ENCODE measurements at places on chromosomes 4 and X. TPM values are rescaled to one million over a fixed set of nuclear protein-coding genes. Genes with fewer than 3 reads are reported as not detected.

- no peak for DNase-seq
These were observed 157.2 kb downstream of the CFAP299 start for GRCh38 chr4:80492761-80493160.

DNA sequence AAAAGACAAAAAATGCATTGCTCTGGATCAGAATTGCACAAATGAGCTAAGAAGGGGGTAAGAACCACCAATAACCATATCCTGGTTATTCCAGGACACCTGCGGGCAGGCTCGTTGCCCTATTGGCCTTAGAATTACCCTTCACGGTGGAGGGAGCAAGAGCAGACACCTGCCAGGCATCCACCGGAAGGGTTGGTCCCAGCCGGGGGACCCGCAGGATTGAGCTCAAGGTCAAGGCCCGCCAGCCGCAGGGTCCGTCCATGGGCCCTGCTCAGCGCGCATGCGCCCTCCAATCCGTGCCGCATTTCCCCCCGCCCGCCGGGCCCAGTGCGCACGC lies 575 bp downstream of the SLC25A6 start:
- no peak for DNase-seq

DNA sequence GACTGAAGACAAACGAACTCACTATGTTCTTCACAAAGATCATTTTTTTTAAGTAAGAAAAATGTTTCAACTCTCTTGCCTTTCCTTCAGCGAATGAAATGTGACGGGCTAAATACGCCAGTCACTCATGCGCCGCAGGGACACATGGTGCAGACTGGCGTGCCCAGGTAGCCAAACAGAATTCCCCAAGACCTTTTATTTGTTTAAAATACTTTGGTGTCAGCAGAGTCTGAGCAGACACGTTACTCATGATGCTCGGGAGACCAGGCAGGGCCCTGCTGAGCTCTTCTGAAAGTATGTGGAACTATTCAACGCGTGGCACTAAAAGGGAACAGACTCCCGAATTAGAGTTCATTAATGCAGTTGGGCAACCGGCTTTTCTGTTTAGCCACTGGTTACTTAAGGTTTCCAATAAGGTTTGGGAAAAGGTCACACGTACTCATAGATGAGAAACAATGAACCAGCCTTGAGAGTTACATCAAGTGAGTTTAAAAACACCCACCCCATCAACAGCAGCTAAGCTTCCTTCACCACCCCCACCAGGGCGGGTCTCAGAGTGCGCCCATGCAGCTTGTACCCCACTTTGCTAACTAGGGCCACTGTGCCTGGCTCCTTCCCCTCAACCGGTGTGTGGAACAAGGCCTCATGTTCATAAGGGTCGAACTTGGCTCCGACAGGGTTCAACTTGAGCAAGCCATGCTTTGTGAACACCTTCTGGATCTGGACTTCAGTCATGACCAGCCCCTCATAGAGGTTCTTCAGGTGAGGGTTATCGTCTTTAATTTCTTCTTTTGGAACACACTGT lies 7.3 kb downstream of the GRPEL1 start:
- DNase-seq: no peak

DNA sequence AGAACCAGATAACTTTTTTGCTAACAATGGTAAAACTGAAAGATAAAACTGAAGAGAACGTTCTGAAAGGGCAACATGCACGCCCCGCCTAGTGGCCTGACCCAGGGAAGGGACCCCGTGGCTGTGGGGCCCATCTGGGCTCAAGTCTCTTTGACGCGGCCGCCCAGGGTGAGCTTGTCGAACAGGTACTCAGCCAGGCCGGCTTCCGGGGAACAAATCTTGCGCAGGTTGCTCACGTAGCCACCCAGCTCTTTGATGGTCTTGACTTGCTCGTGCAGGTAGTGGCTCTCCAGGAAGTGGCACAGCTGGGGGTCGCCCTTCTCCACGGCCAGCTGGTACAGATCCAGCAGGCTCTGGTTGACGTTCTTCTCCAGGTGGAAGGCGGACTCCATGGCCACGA lies 579 bp downstream of the FTHL17 start:
- no peak for DNase-seq

- no peak for DNase-seq
These were observed 10.3 kb downstream of the EGFL6 start for GRCh38 chrX:13579661-13580060.

- DNase-seq: no peak
These were observed 51.9 kb upstream of the DHRSX start for GRCh38 chrX:2552621-2553201.

DNA sequence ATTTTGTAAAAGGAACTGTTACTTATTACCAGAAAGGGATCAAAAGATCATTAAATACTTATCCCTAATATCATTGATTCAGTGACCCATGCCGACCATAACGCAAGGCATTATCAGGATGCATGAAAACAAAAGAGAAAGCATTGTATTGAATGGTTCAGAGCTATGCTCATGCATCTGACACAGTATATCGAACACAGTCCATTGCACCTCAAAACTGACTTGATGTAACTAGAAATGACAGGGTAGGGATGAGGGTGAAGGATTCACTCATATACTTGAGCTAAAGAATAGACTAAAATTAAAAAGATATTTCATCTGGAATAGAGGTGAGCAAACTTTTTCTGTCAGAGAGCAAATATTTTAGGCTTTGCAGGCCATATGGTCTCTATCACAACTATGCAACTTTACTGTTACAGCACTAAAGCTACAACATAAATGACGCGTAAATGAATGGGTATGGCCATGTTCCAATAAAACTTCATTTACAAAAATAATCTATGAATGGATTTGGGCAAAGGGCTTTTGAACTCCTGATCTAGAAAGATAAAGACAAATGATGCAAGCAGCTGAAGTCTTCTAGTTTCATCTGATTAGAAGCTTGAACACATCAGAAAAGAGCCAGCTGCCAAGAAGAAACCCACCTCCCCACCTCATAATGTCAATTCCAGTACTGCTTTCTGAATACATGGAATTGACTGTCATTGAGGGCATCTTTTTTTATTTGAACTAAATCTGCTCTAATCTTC lies 12.9 kb upstream of the SPP1 start:
- no peak for DNase-seq

GRCh38 chr4:80811406-80811805 lies 219.1 kb upstream of the BMP3 start:
- no peak for DNase-seq

GRCh38 chrX:37599729-37600128 lies 28.3 kb downstream of the LANCL3 start:
- peak; percentile 12 for DNase-seq

GRCh38 chr4:67680581-67681222 lies 20.3 kb downstream of the UBA6 start:
- no peak for DNase-seq

- no peak for DNase-seq
These were observed at the start of gene SPOCK3 for GRCh38 chr4:167234316-167234881. TSS of gene SPOCK3 (minus strand) at chr4:167234494.

DNA sequence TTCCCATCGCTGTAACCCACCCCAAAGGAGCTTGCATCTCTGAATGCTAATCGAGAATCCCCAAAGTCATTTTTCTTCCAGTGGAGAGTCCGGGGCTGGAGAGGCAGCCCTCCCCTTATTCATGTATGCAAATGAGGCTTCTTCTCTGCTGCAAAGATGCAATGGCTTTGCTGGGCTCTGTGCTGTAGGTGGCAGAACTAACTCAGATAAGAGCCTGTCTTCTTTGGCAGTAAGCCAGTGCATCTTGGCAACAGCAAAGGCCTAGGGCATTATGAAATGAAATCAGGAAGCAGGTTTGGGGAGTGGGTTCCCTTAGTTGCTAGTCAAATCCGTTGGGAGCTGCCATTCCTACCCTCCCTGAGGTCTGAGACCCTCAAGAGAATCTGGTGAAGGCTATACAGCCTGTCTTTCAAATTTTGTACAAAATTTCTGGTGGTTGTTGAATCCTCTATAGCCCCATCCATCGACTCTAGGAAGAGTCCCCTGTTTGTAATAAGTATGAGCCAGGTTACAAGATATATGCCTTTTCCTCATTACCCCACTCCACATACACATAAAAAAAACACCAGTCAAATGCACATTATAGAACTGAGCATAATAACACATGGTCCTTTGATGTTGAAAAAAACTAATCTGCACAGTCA lies 290.6 kb upstream of the TAPT1 start:
- DNase-seq: no peak

- DNase-seq: no peak
These were observed 29.3 kb downstream of the CLCN3 start for GRCh38 chr4:169649545-169650226.

DNA sequence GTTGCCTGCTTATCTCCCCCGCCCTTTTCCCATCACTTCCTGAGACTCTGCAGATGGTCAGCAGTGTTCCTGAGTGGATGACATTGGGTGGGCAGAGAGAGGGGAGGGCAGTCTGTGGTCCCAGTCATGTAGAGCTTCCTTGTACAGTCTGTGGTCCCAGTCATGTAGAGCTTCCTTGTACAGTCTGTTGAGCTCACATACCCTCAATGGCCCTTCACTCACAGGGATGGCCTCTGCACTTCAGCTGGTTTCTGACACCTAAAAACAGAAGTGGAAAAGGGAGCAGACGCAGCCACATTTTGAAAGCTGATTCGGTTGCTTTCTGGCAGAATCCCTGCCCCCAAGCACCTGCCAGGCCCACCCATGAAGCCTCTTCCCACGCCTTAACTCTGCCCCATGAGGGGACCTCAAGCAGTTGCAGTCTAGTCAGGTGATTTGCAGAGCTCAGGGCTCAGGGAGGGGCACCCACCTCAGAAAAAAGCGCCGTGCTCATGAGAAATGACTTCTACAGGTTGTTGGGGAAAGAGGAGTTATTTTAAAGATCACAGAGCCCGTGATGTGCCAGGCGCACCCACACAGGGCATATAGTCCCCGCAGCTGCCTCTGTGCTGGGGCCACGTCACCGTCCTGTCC lies 3.6 kb upstream of the TMEM271 start:
- DNase-seq: no peak

DNA sequence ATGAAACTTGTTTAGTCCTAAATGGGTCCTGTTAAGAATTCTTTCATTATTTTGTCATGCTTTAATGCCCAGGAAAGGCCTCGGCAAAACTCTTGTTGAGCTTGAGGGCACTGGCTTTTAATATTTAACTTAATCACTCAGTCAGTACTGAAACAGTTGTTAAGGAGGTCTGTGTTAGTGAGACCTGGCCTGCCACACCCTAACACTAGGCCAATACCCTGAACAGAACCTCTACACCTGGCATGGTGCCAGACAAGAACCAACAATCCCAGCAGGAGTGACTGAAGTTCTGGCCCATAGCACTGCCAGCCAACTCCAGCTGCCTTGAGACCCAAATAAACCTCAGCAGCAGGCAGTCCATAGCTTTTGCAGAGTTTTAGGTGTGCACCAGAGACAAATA lies 85.7 kb upstream of the ITM2A start:
- DNase-seq: peak; percentile 28

GRCh38 chrX:15492469-15492868 lies 664 bp downstream of the PIR start:
- no peak for DNase-seq

- DNase-seq: no peak
These were observed 1.7 kb upstream of the BMP2K start for GRCh38 chr4:78774417-78774816.

- DNase-seq: no peak
These were observed 178.7 kb upstream of the LDB2 start for GRCh38 chr4:17077105-17077504.

GRCh38 chr4:110527156-110527555 lies 51.2 kb downstream of the ENPEP start:
- no peak for DNase-seq

The FATE1 gene
- total RNA-seq: not detected

The CPLX1 gene
- total RNA-seq: 1.9 TPM

The GYPE gene
- total RNA-seq: not detected

The UCP1 gene
- not detected for total RNA-seq

The AREG gene
- 26.2 TPM for total RNA-seq

The GAGE12H gene
- total RNA-seq: not detected

The CT55 gene
- not detected for total RNA-seq

The SORBS2 gene
- 44.9 TPM for total RNA-seq

The NR0B1 gene
- not detected for total RNA-seq

Data from mucosa of descending colon (tissue), 3 donors.